ENCODE measurements at places on chromosomes 13 and 19.

DNA sequence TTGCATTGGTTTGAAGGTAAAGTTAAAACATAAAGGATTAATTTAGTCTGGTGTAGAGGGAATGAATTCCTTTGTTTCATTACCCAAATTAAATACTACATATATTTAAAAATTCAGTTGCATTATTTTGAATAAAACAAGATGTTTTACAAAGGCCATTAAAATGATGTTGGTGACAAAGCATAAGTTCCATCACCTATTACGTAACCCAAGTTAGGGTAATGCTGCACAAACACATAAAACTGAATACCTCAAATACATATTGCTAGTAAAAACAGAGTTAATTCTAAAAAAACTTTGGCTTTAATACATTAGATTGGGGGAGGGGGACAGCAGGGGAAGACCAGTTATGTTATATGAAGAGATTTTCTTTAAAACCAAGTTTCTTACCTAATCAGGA, 80.3 kb downstream of the SERP2 start:
- no peak for ATAC-seq
- no peak overlapping the region for H3K27ac ChIP-seq
- H3K36me3 ChIP-seq: no peaks in the 10 kb centered on the region

GRCh38 chr19:56253737-56254136, 18.8 kb upstream of the EDDM13 start:
- no peaks in the 10 kb centered on the region for H3K27me3 ChIP-seq
- peaks cover 4% of the 10 kb centered on the region for H3K4me1 ChIP-seq
- no peak overlapping the region for H3K27ac ChIP-seq
- no peak for ATAC-seq

DNA sequence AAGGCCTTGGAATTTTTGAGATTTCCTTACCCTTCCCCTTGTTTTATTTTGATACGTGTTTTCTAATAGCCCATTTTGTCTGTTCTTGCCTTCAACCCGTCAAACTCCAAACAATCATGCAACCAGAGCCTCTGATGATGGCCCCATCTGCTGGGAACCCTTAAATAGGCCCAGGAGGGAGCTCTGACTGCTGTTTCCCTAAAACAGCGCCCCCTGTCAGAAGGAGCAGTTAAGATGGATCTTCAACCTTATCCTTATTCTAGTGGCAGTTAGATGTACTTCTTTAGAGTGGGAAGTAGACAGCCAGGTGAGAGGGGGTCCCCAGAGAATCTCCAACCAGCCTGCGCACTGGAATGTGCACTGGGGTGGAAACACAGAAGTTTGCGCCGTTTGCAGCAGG, 1031.0 kb upstream of the PCDH9 start:
- H3K4me1 ChIP-seq: no peaks in the 10 kb centered on the region
- H3K27ac ChIP-seq: no peak overlapping the region
- ATAC-seq: no peak
- H3K4me3 ChIP-seq: no peak overlapping the region
- H3K36me3 ChIP-seq: no peaks in the 10 kb centered on the region

GRCh38 chr13:43725460-43725859, 61.3 kb downstream of the ENOX1 start:
- no peak overlapping the region for H3K27ac ChIP-seq
- H3K4me3 ChIP-seq: no peak overlapping the region
- peaks cover 7% of the 10 kb centered on the region for H3K27me3 ChIP-seq

DNA sequence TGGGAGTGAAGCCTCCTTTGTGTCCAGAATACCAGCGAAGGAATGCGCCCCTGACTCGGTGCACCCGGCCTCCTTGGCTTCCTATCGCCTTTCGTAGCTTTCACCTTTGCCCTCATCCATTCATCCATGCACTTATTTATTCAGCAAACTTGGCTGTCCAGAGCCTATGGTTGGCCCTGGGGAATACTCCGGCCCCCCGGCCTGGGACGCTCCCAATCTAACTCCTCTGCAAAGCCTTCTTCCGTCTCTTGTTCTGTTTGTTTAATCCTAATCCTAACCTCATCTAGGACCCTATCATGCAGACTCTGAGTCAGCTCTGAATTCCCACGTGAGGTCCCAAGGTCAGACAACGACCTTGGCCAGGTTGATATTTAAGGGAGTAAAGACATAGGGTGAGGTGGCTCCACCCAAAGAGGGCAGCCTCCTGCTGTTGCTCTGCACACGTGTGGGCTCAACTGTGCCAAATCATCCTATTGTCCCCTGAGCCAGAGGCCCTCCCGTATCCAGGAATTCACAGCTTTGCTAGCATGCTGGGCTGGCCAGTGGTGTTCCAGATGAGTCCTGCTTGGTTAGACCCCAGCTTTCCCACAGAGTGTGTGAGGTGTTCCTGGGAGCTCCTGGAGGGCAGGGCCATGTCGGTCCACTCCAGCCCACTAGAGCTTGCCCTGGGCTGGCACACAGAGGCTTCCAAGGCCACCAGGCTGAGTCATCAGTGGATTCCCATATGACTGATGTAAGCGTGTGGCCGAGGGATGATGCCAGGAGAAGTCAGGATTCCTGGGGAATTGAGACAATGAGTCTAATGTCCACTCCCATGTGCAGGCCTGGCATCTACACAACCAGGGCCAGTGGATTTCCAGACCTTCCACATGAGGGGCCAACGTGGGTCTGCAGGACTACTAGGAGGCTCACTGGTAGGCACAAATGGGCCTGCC, 6.5 kb upstream of the CCNE1 start:
- ATAC-seq: no peak
- H3K4me3 ChIP-seq: no peak overlapping the region
- H3K4me1 ChIP-seq: peaks cover 6% of the 10 kb centered on the region

- H3K36me3 ChIP-seq: no peaks in the 10 kb centered on the region
- peak overlapping the region; percentile 93 for H3K4me3 ChIP-seq
- H3K4me1 ChIP-seq: peaks cover 12% of the 10 kb centered on the region
- H3K27me3 ChIP-seq: peaks cover 29% of the 10 kb centered on the region
- ATAC-seq: no peak
Measured at GRCh38 chr19:11693505-11694499, 44.9 kb downstream of the ZNF823 start.

DNA sequence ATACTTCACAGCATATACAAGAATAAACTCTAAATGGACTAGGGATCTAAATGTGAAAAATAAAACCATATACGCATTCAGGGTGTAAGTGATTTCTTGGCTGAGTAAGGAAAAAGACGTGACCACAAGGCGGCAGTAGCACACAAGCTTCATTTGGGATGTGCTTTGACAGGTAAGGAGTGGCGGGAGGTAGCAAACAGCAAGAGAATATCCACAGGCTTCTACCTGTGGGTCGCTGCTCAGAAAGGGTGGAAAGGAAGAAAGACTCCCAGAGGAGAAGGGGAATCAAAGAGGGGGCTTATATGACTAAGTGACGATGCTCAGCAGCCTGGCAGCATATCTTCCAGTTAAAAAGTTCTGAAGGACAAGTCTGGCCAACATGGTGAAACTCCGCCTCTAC, 2.5 kb upstream of the ZNF121 start:
- H3K4me3 ChIP-seq: no peak overlapping the region
- peaks cover 2% of the 10 kb centered on the region for H3K27me3 ChIP-seq
- no peak overlapping the region for H3K27ac ChIP-seq
- ATAC-seq: peak; percentile 66

DNA sequence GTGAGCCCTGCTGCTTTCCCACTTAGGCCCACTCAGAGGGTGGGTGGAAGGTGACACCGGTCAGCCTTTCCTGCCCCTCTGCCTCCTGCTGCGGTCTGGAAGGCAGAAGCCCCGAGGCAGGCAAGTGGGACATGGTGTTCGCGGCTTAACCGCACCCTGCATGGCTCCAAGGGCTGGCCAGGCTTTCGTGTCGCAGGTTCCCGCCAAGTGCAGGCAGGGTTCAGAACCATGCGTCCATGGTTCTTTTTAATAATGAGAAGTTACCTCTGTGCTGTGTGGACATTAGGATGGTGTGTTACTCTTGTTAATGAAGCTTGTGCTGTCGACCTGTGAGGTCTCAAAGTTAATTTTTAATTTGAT, 986 bp downstream of the DGKH start:
- no peak overlapping the region for H3K27ac ChIP-seq
- no peaks in the 10 kb centered on the region for H3K36me3 ChIP-seq
- no peaks in the 10 kb centered on the region for H3K27me3 ChIP-seq
- peaks cover 6% of the 10 kb centered on the region for H3K4me1 ChIP-seq

DNA sequence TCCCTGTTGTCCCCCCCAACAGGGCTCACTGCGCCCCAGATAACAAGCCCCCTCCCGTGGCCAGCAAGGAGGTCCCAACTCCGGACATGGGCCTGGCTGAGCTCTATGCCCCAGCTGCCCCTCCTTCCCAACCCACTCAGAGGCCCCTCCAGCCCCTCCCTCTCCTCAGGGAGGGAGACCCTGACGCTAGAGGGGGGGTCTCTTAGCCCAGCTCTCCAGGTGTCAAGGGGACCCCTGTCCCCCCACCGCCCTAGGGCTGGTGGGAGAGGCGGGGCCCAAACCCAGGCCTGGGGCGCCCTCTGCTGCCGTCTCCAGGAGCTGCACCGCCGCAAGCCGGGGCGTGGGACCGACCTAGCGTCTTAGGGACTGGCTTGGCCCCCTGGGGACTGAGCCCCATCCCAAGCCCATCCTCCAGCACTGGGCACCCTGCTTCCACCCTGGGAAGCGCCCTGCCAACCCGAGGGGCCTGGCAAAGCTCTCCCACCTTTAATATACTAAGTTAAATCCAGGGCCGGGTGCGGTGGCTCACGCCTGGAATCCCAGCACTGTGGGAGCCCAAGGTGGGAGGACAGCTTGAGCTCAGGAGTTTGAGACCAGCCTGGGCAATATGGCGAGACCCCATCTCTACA, 1.4 kb downstream of the GRIN3B start:
- H3K27ac ChIP-seq: no peak overlapping the region
- peak; percentile 75 for ATAC-seq
- H3K4me1 ChIP-seq: peaks cover 5% of the 10 kb centered on the region
- H3K4me3 ChIP-seq: no peak overlapping the region
- peaks cover 17% of the 10 kb centered on the region for H3K27me3 ChIP-seq

DNA sequence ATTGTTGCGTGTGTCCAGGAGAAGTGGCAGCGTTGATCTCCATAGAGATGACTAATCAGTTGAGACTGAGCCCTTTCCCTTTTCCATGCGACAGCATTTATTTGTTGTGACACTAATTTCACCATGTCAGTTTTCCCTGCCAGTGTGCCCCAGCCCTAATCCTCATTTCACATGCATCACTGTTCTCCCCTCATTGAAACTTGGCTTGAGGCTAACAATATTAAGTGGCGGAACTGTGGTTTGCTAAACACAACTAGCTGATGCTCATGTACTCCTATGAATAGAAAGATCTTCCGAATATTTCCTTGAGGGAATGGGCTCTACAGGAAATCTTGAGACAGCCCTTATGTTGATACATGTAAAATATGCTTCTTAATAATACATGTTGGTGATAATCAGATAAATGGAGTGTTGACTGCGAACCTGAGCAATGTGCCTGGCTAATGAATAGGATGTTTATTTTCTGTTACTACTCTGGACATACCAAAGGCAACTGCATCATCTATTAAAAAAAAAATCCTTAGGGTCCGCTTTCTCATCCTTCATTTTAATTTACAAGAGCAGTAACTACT, 258.6 kb downstream of the ATP8A2 start:
- no peaks in the 10 kb centered on the region for H3K4me1 ChIP-seq
- H3K27ac ChIP-seq: no peak overlapping the region
- ATAC-seq: no peak
- H3K36me3 ChIP-seq: no peaks in the 10 kb centered on the region

DNA sequence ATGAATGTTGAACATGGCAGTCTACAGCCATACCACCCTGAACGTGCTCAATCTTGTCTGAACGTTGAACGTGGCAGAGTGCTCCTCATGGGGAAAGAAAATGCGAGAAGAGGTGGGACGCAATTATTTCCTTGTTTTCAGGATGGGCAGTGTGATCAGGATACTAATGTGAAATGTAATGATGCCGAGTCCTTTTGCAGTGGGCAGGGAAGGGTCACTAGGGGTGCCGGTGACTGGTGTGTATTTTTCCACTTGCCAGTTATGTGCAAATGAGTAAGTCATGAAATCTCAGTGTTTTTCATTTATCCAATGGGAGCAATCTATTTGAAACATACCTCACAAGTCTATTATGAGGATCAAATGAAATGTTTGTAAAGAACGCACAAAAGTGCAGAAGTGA, 84.8 kb downstream of the LNX2 start:
- no peak for ATAC-seq
- H3K27ac ChIP-seq: no peak overlapping the region
- peaks cover 5% of the 10 kb centered on the region for H3K4me1 ChIP-seq
- no peaks in the 10 kb centered on the region for H3K27me3 ChIP-seq
- H3K36me3 ChIP-seq: no peaks in the 10 kb centered on the region
